B cell (primary cell): ENCODE measurements at places on chromosomes 2 and 18. TPM values are rescaled to one million over a fixed set of nuclear protein-coding genes. Genes with fewer than 3 reads are reported as not detected.

The LYG2 gene
- total RNA-seq = not detected in 2 replicates

The SGPP2 gene
- 6.0 and 7.7 TPM in 2 replicates for total RNA-seq

The ANKRD39 gene
- 14.8 and 16.8 TPM in 2 replicates for total RNA-seq

DNA sequence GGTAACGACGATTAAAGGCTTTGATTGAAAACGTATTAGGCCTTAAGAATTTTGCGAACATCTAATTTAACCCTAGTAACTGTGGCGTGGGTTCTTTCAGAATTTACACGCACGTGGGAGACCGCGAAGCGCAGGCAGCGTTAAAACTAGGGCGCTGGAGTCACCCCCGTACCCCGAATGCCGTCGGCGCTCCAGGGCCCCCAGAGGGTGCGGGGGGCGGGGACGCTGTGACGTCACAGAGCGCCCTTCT is 673 bp upstream of the SMCHD1 start:
- peak; percentile 93 for DNase-seq

DNA sequence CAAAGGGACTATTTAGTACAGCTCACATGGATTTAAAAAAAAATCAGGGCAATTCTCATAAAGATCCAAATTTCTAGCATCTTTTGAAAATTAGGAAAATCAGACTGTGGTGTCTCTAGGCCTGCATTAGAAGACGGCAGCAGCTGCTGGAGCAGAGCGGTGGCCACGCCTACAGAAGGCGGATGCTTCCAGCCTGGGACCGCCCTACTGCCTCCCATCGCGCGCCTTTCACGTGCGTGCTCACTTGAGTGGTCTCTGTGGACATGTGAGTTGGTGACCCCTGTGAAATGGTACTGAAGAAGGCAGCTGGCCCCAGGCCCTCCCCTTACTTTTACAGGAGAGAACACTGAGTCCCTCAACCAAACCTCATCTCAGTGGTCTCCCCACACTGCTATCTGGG is 15.2 kb upstream of the ZFP36L2 start:
- no peak for DNase-seq

DNA sequence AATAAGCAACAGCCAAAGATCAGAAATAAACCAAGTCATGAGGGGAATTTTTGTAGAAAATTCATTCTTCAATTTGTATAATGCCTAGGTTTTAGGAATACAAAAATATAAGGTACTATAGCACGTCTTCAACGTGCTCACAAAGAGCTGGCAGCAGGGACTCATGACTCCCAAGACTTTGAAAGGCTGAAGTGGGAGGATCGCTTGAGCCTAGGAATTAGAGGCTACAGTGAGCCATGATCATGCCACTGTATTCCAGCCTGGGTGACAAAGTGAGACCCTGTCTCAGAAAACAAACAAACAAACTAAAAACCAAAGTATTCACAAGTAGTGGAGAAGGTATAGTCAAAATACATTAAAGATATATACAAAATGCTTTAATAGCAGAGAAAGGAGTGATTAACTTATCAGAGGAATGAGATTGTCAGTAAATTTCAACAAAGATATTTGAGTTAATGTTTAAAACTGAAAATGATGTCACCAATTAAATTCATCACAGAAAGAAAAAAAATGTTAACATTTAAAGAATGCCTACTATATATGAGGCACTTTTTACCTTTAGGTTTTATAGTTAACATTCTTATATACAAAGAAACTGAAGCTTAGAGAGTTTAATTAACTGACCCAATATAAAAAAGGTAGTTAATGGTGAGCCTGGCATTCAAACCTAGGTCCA is 3.2 kb downstream of the WDR33 start:
- no peak for DNase-seq

The CHPF gene
- 1.2 and 1.3 TPM in 2 replicates for total RNA-seq

DNA sequence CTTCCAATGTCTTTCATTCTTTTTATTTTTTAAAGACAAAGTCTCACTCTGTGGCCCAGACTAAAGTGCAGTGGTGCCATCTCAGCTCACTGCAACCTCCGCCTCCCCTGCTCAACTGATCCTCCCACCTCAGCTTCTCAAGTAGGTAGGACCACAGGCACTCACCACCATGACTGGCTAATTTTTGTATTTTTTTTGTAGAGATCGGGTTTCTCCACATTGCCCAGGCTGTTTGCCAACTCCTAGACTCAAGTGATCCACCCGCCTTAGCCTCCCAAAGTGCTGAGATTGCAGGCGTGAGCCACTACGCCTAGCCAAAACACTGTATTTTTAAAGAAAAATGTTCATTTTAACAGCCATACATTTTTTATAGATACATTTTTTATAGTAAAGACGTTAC is 12.7 kb downstream of the GCKR start:
- DNase-seq = no peak

DNA sequence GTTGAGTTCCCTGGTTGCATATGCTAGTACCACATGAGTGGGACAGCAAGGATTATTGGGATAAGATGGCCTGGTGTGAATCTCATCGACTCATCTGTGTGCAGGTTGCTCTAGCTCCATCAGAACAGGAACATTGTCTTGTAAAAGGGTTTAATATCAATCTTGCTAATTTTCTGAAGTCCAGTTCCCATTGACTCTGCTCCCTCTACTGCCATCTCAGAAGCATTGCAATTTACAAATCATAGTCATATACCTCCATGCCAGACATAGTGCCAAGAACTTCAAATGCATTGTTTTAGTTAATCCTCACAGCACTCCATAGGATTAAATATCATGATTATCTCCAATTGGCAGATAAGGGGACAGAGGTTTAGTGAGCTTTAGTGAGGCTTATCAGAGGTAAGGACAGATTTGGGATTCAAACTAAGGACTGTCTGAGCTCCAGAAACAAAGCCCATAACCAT is 4.8 kb upstream of the STAT4 start:
- DNase-seq = peak; percentile 51

The GAD1 gene
- not detected in 2 replicates for total RNA-seq

- DNase-seq = no peak
These were observed 32.7 kb downstream of the RHBDD1 start for GRCh38 chr2:226868331-226869162.

- no peak for DNase-seq
These were observed 181.9 kb upstream of the MYT1L start for GRCh38 chr2:2512931-2513330.

GRCh38 chr2:203786549-203787351 is 80.3 kb downstream of the CD28 start:
- no peak for DNase-seq

GRCh38 chr2:62856228-62857040 is 150.9 kb downstream of the EHBP1 start:
- no peak for DNase-seq

GRCh38 chr2:610491-610890 is 66.7 kb downstream of the TMEM18 start:
- DNase-seq = no peak

DNA sequence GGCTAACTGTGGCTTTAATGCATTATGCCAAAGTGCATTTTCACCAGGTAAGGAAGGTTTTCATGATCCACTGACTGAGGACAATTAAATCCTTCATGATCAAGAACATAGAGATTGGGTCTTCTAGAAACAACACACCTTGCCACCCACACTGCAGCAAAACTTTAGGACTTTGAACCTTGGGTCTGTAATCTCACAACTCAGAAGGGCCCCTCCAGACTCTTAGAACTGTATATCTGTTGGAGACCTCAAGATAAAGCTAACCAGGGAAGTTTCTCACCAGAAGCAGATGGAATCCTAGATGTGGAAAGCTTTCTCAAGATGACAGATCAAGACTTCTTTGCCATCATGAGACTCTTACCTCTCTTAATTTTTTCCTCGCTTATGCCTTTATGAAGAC is 42.5 kb upstream of the MAT2A start:
- DNase-seq = no peak

- peak; percentile 14 for DNase-seq
These were observed 980 bp upstream of the SPTBN1 start for GRCh38 chr2:54455131-54455562.

The HOXD11 gene
- total RNA-seq = not detected in 2 replicates

The RIT2 gene
- not detected in 2 replicates for total RNA-seq

DNA sequence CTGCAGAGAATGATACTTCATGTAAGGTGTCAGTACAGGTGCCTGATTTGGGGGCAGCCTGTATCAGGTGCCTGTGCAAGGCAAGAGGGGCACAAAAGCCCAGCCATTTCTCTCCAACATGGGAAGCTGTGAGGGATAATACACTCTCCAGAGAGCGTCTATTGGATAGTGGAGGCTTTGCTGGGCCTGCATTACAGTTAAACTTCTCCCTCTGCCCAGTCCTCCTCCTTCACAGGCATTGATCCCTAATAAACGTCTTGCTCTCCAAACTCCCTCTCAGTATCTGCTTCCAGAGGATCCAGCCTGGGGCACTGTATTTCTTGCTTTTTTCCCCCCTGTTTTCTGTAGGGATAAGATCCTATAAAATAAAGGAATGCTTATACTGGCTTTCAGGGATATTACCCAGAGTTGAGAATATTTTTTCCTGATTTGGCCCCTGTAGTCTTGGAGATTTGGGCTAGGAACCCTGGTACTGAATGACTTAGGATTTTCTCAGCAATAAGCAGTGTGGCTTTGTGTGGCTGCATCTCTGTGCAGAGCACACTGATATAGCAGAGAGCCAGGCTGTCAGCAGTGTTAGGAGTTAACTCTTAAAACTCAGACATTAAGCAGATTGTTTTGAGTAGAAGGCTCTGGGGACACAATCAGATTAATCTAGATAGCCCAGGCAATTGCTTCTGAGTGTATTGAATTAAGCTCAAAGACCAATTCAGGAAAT is 330.6 kb downstream of the CYRIA start:
- no peak for DNase-seq

The MC2R gene
- total RNA-seq = not detected in 2 replicates

GRCh38 chr2:66595556-66595955 is 160.6 kb downstream of the MEIS1 start:
- no peak for DNase-seq

GRCh38 chr2:54377901-54378493 is 78.1 kb upstream of the SPTBN1 start:
- DNase-seq = no peak

- peak; percentile 40 for DNase-seq
These were observed 141.1 kb downstream of the HDAC4 start for GRCh38 chr2:239259603-239260298.

DNA sequence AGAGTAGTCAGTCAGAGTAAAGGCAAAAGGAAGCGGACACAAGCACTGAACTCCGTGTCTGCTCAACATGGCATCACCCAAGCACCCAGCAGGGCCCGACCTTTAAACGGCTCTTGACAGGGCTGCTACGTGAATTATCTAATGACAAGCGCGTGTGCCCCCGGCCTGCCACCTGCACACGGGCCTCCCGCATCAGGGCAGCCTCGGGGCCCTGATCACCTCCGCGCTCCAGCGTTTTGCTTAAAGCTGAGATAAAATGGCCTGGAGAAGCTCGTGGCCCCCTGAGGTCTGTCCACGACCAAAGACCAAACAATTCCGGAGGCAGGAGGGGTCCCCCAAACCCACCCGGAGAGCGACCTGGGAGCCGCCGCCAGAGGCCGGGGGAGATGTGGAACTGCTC is 376 bp downstream of the NDUFA10 start:
- peak; percentile 64 for DNase-seq

DNA sequence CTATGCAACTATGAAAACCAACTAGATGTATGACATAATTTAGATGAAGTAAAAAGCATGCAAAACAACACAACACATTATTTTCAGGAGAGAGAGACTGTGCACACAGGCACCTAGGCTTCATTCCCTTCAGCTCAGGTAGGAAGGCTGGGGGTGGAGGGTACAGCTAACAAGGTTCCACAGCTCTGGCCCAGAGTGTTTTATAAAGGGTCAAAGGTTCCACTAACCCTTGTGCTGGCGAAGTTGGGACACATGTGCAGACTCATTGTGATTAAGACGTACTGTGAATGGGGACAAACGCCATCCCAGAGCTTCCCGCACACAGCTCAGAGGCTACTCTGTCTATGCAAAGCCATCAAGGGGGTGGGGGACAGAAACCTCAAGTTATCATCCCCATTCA is 19.1 kb downstream of the CCDC93 start:
- no peak for DNase-seq

- DNase-seq = no peak
These were observed 58.8 kb upstream of the NXPH2 start for GRCh38 chr2:138838851-138839620.

- DNase-seq = no peak
These were observed 50.2 kb downstream of the SKA1 start for GRCh38 chr18:50424877-50425690.

GRCh38 chr18:58766946-58767345 is 95.7 kb downstream of the MALT1 start:
- DNase-seq = no peak

GRCh38 chr18:13258921-13259320 is 40.4 kb downstream of the LDLRAD4 start:
- DNase-seq = no peak

- DNase-seq = no peak
These were observed 20.8 kb downstream of the DIPK1C start for GRCh38 chr18:74436158-74436769.

The CNDP1 gene
- 0.51 and 0.57 TPM in 2 replicates for total RNA-seq

GRCh38 chr2:15811367-15811766 is 129.0 kb upstream of the MYCN start:
- no peak for DNase-seq

- no peak for DNase-seq
These were observed 203.1 kb downstream of the NCKAP5 start for GRCh38 chr2:133365117-133365516.

- DNase-seq = no peak
These were observed 49.6 kb upstream of the SPAG16 start for GRCh38 chr2:213234641-213235040.

GRCh38 chr18:30280861-30281470 is 761.6 kb downstream of the DSC3 start:
- DNase-seq = no peak

- DNase-seq = peak; percentile 72
These were observed 2.1 kb upstream of the CHCHD5 start for GRCh38 chr2:112582314-112582746.

The CYP27A1 gene
- 0.29 and 0.39 TPM in 2 replicates for total RNA-seq

DNA sequence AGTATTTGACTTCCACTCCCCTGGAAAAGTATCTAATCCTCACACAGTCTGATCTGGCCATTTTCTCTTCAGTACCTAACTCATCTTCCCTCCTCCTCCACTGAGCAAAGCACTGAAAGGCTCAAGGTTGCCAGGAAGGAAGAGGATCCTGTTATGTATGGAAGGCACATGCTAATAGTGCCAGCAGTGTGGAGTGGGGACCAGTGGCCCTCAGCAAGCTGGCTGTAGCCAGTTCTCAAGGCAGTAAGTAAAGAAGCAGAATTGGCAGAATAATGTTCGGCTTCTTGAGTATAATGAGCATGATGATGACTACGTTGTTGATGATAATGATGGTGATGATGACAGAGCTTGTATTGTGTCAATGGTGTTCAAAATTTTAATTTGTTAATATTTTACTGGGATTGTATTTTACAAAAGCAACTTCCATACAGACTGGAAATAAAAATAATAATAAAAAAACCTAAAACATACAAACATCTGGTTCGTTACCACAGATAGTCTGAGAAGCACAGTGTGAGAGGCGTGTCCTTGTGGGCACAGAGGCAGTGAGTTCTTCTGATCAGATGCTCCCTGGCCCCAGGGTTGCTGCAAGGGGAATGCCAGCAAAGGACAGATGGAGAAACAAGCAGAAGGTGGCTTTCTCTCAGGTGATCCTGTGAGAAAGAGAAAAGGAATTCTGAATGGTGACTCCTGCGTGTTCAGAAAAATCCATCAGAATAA is 528.8 kb downstream of the CMPK2 start:
- no peak for DNase-seq

The DNAH7 gene
- 0.05 TPM in 1 of 2 replicates, not detected in the other for total RNA-seq

- no peak for DNase-seq
These were observed 22.9 kb upstream of the STK25 start for GRCh38 chr2:241531161-241531722.

GRCh38 chr18:36185157-36185556 is 2.1 kb upstream of the MOCOS start:
- DNase-seq = peak; percentile 28
